ENCODE measurements at places on chromosomes 1 and 21.

GRCh38 chr21:16205527-16205926, 475.7 kb downstream of the USP25 start:
- DNase-seq: no peak

- DNase-seq: no peak
Observed at GRCh38 chr21:38301321-38302214, 44.8 kb downstream of the KCNJ15 start.

GRCh38 chr1:186937016-186937670, 108.4 kb downstream of the PLA2G4A start:
- DNase-seq: no peak

DNA sequence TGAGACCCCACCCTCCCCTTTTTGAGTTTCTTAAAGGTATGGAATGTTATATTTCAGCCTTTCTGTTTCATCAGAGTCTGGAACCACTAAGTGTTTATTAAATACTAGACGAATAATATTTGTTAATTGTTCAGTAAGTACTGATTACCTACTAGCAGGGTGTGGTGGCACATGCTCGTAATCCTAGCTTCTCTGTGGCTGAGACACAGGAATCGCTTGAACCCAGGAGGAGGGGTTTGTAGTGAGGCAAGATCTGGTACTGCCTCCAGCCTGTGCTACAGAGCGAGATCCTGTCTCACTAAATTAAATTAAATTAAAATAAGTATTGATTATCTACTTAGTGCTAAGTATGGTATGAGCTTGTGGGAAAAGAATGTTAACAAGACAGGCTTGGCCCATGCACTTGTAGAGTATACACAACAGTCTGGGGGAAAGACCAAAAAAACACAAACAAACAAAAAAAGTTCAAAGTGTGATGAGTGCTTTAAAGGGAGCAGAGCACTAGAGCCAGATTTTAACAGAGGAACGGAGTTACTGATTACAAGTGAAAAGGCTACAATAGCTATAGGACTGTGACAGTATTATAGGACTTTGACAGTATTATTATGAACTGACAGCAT, 2.4 kb downstream of the CEPT1 start:
- no peak for DNase-seq
